Activated naive CD4-positive, alpha-beta T cell treated with anti-CD3 and anti-CD28 coated beads, Interleukin-2, amount 10 ng/mL, durations not matched to agents 7 days and 5 days (primary cell): ENCODE measurements at places on chromosomes 7 and 10.

DNA sequence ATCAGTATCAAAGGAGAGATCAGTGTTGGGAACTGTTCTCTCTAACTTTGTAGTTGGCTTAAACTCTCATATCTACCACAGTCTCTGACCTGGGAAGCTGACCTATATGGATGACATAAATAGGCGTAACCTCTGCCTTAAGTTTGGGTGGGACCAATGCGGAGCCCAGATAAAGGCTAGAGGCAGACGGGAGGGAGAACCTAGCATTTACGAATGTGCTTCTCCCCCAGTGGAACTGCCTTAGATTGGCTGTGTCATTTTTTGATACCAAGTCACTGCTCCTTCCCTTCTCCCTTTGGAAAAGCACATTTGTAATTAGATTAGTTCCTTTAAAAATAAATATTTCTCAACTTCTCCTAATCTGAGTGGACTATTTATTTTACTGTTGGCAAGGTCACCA, 23.7 kb upstream of the LRRN3 start:
- DNase-seq = no peak

DNA sequence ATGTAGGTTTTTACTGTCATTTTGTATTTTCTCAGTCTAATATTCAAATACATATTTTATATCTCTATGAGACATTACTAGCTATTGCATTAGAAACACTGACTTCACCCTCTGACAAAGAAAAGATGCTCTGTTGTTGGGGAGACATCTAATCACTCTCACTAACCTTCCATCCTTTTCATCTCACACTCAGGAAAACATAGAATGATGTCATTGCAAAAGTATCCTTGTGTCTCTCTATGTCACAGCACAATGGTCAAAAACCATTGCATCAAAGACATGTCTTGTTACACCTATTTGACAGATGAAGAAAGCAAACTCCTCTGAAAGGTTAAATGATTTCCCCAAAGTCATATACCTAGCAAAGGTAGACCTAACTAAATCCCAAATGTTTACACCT, 231.3 kb upstream of the PTN start:
- DNase-seq = no peak

DNA sequence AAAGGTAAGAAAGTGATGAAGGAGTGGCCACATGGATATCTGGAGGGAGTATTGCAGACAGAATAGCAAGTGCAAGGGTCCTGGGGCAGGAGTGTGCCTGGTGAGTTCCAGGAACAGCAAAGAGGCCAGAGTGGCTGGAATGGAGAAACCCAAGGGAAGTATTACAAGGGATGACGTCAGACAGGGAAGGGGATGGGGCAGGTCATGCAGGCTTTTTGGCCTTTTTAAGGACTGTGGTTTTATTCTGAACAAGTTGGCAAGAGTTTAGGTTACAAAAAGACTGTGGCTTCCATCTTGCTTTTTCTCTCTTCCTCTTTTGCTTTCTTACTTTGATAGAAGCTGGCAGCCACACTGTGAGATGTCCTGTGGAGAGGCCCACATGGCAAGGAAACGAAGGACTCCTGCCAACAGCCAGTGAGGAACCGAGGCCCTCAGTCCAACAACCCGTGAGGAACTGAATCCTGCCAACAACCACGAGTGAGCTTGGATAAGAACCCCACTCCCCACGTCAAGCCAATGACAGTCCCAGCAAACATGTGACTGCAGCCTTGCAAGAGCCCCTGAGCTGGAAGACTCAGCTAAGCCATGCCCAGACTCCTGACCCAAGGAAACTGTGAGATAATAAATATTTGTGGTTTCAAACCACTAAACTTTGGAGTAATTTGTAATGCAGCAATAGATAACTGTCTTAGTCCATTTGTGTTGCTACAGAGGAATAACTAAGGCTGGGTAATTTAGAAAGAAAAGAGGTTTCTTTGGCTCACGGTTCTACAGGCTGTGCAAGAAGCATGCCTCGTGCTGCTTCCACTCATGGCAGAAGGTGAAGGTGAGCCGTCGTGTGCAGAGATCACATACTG, 19.8 kb upstream of the KDM7A start:
- no peak for DNase-seq

DNA sequence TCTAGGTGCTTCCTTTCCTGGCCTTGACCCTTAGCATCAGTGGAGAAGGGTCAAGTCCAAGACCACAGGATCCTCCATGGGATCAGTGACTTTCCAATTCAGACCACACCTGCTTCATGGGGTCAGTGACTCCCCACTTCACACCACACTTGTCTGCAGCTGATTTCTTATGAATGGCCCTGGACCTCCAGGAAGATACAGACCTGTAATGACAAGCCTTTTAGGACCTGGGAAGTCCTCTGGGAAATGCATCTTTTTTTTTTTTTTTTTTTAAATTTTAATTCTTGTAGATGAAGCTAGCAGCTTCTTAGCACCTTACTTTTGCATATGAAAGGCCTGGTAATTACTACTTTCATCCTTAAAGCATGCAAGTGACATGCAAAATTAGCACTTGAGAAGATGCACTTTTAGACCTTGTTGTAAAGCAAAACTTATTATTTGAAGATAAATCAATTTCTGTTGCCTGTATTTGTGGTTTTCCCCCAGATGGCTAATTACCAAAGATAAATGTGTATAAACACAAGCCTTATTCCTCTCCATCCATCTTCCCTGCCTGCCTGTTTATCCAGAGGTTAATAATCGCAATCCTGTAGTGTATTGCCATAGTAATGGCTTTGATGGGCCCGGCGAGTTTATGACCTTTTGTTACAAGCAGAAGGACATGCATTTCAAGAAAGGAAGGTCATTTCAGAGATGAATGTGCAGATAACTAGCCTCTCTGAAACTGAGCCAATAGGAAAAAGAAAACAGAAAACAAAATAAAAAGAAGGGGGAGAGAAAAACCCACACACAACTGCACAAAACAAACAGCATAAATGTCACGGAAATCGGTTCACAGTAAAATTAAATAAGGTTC, 1018.7 kb downstream of the TYW1 start:
- no peak for DNase-seq

- DNase-seq = no peak
Measured at GRCh38 chr7:91181949-91182348, 82.3 kb upstream of the FZD1 start.

GRCh38 chr10:107546986-107547385, 382.5 kb upstream of the SORCS1 start:
- no peak for DNase-seq

GRCh38 chr7:2116989-2117591, 115.7 kb downstream of the MAD1L1 start:
- no peak for DNase-seq

DNA sequence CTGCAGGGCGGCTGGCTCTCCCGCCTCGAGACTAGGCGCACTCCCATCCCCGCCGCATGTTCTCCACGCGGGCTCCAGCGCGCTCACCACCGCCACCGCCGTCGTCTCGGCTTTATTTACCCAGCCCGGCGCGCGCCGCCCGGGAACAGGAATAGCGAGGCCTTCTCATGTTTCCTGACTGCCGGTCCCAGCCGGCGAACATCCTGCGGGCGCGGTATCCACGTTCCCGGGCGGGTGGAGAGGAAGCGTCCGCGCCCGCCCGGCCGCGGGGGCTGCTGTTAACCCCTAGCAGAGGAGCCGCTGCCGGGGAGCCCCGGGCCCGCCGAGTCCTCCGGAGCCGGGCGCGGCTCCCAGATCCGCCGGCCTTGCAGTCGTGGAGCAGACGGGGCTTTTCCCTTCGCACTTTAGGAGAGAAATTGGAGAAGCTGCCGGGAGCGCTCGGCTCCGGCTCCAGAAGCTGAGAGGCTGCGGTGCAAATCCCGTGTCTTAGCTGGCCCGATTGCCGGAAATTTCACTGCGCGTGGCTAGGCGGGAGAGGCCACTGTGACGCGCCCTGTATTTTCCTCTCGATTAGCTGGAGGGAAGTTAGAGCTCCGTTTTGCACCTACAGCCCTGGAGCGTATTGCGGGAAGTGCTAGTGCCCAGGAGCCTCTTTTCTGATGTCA, at the start of gene MKX:
TSS of gene MKX (minus strand) at position 88 of the 665 bp plus-strand sequence. CDS start 2,404 bp downstream, outside the sequence.
- DNase-seq = peak; percentile 52

DNA sequence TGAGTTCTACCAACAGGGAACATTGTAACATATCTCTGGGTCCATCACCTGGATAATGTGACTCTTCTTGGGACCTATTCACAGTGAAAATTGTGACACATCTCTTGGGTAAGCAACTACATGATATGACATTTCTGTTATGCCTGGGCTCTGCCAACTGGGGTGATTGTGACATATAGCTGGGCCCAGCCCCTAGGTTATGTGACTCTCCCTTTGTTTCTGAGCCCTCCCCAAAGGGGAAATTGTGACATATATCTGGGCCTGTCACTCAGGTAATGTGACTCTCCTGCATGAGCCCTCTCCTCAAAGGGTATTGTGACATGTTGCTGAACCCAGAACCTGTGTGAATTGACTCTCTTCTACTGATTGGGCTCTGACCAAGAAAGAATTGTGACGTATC, 22.4 kb upstream of the ZNF107 start:
- no peak for DNase-seq

DNA sequence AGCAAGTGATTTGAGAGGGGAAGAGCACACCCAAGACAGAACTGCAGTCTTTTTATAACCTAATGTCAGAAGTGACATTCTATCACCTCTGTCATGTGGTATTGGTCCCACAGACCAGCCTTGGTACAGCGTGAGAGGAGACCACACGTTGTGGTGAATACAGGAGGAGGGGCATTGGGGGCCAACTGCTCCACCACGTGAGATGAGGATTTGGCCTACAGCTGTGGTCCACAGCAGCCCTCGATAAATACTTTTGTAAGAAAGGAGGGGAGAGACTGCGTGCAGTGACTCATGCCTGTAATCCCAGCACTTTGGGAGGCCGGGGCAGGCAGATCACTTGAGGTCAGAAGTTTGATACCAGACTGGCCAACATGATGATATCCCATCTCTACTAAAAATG, 243.1 kb downstream of the FGFR2 start:
- no peak for DNase-seq

- no peak for DNase-seq
Measured at GRCh38 chr7:116265881-116266280, 55.5 kb downstream of the TES start.

GRCh38 chr7:117767951-117768350, 105.3 kb downstream of the CTTNBP2 start:
- no peak for DNase-seq

- DNase-seq = peak; percentile 44
Measured at GRCh38 chr10:8438603-8439002, 384.1 kb downstream of the GATA3 start.

GRCh38 chr7:21103426-21104123, 316.9 kb upstream of the SP8 start:
- no peak for DNase-seq

GRCh38 chr7:74225400-74225799, 15.6 kb downstream of the LAT2 start:
- no peak for DNase-seq

DNA sequence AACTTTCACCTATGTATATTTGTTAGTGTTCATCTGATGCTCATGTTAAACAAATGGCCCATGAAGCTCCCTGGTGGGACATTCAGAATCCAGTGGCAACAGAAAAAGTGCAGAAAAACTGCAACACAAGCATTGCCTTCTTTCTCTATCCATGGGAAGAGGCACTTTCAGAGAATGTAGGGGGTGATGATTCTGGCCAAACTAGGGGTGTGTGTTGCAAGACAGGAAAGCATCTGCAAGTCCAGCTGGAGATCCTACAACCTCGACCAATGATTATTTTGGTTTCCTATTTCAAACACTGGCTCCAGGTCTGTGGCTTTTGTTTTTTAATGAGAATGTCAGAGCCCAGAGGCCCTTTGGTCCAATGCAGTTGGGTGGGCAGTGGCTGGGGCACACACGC, 198.7 kb downstream of the CXCL12 start:
- no peak for DNase-seq

DNA sequence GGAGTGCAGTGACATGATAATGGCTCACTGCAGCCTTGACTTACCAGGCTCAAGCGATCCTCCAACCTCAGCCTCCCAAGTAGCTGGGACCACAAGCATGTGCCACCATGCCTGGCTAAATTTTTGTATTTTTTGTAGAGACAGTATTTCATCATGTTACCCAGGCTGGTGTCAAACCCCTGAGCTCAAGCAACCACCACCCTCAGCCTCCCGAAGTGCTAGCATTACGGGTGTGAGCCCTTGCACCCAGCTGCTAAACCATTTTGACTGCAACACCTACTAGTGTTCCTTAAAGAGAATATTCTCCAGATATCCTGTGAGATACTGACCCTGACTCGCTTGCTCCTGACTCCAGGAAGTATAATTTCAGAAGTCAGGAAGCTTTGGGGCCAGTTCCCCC, 85.8 kb downstream of the PLXNA4 start:
- no peak for DNase-seq
